Hypothalamus (tissue), 51 donors: ENCODE measurements at places on chromosomes 1 and 21.

DNA sequence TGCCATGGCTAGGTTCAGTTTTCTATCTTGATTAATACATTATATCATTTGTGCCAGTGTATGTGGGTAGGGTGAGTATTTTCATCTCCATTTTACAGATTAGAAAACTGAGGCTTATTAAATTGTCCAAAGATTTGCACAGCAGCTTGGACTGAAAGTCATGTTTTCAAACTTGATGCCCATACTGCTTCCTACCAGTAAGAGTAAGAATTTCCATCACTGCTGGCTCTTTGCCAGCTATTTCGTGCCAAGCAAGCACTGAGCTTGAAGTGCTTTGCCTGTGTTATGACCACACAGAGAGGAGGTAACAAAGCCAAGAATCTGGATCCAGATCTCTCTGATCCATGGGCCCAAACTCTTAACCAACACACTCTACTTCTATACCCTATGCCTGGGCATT is 295.0 kb downstream of the VAV3 start:
- DNase-seq = peak; percentile 3

DNA sequence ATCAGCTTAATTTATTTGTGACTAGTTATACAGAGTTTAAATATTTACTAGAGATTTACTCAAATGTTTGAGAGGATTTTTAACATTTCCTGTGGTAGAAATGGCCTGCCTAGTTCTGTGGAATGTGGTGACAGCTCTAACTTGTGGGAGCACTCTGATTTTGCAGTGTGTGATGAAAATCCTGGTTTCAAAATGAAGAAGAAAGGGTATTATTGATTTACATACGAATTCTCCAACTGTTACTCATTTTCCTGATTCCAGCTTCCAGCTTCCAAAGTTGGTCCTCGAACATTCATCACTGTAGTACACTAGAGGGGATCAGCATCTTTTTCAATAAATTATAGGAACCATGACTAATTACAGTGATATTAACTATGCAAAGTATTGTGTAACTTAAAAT is 462.7 kb upstream of the PKN2 start:
- no peak for DNase-seq

- DNase-seq = no peak
Observed at GRCh38 chr1:227937031-227937837, 10.5 kb downstream of the WNT9A start.

DNA sequence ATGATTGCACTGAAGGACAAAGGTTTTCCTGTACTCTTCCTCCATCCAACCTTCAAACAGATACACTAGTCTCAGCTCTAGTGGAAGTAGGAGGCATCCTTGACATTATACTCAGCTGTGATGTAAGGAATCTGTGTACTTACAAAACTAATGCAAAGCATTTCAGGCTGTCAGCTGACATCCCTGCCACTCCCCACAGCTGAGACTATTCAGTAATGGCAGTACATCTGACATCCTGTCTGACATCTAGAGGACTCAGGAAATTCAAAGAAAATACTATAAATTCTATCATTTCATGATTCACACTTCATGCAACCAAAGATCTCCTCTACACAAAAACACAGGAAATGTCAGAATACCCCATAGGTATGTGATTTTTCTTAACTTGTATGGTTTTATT is 325.8 kb downstream of the SMYD3 start:
- no peak for DNase-seq

DNA sequence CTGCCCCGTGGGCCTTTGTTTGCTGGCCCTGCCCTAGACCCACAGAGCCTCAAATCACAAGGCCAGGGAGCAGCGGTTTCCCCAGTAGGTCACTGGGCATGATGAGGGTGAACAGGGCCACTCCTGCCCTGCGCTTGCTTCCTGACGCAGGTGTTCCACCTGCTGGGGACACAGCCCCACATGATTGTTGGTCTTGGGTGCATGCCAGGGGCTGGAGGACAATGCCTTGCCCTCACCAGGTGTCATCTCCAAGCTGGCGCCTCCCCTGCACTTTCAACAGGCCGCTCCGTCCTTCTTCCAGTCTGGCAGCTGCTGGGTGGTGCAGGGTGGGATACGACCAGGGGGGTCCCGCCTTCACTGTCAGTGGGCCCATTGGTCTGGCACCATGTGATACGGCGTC is 24.3 kb downstream of the IL10RB start:
- no peak for DNase-seq

DNA sequence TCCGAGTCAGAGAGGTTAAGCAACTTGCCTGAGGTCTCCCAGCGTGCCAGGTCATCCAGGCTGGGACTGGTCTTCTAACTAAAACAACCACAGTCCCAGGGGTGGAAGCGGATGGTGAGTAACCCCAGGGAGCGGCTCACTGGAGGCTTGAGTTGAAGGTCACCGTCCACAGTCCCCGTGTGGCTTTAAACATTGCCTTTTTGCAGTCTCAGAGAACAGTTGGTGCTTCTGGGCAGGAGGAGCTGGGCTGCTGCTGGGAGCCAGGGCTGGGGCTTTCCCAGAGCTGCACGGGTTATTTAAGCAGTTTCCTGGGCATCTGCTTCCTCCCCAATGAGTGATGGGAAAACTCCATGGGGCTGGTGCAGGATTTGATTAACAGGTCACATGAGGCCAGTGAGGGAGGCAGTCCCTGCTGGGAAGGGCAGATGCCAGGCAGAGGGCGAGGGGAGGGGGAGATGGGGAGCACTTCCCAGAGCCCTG is 12.3 kb downstream of the ARHGEF10L start:
- no peak for DNase-seq
